Large intestine (tissue), 12 donors: ENCODE measurements at places on chromosomes 2 and 18.

DNA sequence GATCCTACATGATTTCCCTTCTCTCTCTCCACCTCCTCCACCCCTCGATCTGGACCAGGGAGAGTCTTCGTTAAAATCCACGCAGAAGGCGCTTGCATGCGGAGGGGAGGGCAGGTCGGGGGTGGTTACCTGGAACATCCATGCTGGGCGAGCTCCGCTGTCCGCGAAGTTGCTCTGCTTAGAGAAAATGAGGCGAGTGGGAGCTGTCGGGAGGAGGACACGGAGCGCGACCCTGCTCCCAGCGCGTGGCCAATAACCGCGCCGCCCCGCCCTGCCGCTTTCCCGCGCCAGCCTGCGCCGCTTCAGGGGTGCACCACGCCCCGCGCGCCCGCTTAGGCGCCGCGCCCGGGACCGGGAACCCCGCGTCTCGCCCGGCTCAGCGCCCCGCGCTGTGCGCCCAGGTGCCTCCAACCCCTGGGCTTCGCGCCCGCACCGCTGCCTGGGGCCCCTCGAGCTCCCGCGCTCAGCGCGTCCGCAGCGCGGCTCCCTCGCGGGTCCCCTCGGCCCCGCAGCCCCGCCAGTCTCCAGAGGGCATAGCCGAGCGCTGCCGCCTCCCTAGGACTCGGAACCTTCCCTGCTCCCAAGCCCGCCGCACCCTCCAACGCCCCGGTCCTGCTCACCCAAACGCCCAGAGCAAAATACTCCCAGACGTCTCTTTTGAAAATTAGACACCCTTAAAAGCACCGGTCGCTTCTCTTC is 636 bp downstream of the CBLN2 start:
- peak; percentile 9 for DNase-seq

GRCh38 chr2:240966457-240966905 is 31.9 kb upstream of the SNED1 start:
- DNase-seq: no peak

- no peak for DNase-seq
These were observed 28.7 kb downstream of the CYP26B1 start for GRCh38 chr2:72118951-72119350.

DNA sequence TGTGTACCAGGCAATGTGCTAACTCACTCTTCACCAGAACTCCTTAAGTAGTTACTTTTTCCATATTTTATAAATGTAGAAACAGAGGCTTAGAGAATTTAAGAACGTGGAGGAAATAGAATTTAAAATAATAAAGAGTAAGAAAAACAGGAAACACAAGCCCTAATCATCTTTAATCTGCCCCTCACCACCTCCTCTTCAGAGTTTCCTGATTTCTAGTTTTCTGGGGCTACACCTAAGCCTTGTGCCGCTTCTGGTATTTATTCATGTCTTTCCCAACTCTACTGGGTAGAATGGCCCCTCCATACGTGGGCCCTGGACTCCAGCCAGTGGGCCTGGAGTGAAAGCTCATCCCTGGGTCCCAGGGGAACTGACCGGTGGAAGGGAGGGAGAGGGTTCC is 85.4 kb downstream of the RTN4 start:
- no peak for DNase-seq

- no peak for DNase-seq
These were observed 203.6 kb upstream of the KYNU start for GRCh38 chr2:142673836-142674235.

DNA sequence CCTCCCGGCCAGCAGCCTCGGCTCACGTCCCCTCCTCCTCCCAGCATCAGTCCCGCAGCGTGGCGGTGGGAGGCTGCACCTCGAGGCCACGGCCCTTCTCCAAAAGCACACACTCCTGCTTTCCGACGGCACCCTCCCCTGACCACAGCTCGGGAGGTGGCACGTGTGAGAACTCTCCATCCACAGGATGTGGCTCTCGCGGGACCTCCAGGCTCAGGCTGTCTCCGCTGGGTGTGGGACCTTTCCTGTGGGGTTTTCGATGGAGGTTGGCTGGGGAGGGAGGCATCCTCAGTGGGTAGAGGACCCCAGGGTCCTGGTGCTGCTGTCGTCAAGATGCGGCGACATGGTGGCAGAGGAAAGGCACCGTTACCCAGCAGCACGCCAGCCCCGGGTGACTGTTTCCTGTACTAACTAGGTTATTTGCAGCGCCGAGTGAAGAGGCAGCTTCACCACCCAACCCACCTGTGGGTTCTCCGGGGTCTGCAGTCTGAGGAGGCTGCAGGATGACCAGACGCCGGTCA is 42.8 kb upstream of the KCNG2 start:
- DNase-seq: no peak

- no peak for DNase-seq
These were observed 4.2 kb downstream of the RNF152 start for GRCh38 chr18:61888622-61889021.

DNA sequence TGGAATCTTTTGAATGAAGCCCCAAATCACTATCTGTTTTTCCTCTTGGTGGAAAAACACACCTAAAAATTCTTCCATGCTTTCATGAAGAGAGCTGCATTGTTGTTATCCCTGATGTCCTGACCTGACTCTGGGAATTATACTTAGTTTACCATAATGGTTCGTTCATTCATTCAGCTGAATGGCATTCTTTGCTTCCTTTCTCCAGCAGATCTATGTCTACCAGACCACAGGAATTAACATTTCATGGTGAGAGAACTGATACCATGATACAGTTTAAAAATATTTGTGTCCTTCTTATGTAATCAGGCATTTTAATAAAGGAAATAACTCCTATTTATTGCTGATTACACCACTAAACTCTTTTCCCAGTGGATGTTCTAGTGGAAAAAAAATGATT is 11.1 kb upstream of the SLC4A10 start:
- DNase-seq: no peak

DNA sequence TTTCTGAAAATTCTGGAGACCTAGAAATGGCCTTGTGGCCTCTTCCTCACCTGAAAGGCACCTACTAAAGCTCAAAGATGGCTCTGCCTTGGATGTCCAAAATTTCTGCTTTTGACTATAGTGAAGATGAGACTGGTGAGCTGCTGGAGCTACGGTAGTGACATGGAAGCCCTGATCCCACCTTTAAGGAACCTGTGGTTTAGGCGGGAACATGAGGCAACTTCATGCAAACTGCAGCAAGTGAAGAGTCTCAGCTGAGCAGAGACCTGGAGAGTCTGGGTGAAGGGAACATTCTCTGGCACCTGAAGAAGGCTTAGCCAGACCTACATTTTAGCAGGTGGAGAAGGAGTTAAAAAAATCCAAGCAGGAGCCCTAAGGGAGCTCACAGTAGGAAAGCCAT is 40.0 kb downstream of the GORASP2 start:
- DNase-seq: no peak

GRCh38 chr18:55376387-55376786 is 211.6 kb downstream of the TCF4 start:
- no peak for DNase-seq

GRCh38 chr2:68767996-68768395 is 33.4 kb downstream of the ARHGAP25 start:
- DNase-seq: no peak

DNA sequence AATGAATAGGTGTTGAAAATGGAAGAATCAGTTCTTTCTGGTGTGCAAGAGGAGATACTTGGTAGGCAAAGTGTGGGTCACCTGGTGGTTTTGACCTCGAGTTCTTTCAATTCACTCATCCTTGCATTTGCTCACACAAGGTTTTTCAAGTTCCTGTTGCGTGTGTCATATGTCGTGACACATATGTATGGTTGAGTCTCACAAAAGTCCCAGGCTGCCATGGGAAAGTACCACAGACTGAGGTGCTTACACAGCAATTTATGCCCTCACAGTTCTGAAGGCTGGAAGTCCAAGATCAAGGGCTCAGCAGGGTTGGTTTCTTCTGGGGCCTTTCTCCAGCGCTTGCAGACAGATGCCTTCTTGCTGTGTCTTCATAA is 64.4 kb downstream of the NCK2 start:
- no peak for DNase-seq

DNA sequence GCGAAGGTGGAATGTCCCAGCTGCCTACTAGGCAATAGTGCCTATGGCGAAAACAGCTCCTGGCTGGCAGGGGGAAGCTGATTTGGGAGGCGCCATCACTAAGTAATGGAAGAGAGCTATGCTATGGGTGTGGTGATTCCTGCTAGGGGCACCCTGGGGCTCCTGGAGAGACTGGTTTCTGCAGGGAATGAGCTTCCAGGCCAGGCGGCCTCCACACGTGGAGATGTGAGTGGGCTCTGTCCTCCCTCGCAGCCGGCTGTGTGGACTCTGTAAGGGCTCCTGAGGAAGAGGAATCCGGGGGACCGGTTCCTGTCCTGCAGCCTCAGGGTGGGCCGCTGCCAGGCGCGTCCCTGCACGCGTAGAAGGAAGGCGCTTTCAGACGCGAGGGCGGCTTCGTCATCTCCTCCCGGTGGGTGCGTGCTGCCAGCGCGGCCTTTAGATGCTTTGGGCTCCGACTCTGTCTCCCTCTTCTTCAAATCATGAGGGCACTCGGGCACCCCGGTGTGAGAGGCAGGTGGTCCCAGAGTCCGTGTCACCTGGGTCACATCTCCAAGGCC is 55.5 kb upstream of the ANKRD62 start:
- DNase-seq: peak; percentile 37

GRCh38 chr2:36450466-36451196 is 95.1 kb downstream of the CRIM1 start:
- DNase-seq: no peak

DNA sequence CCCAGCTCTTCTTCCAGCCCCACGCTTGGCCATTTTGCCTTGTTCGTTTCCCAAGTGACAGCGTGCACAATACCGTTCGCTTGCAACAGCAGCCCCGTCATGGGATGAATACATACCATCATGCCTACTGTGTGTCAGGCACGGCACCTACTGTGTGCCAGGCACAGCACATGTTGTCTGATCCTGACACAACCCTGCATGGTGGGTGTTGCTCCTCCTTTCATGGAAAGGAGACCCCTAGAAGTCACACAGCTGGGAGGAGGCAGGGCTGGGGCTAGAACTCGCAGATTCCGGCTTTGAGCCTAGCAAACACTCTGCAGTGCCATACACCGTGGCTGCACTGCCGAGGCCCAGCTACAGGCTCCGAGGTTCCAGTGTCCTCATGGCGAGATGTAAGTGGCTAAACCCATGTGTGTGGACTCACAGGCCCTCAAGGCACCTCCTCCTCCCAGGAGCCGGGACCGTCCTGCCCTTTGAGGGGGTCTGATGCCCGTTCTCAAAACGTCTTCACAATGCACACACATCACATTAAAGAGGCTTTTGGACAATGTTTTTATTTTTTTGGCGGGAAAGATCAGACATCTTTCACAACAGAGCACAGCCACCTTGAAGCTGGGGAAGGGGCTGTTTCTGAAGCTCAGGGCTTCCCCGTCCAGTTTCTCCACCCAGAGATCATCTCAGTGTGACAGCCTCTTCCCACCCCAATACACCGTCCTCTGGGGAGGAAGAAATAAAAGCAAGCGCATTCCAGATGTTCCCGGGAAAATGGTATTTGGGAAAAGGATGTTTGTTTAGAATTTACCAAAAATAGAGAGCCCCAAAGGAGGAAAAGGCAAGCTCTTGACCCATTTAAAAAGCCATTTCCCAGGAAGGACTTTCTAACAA is 64.9 kb downstream of the HS1BP3 start:
- no peak for DNase-seq

DNA sequence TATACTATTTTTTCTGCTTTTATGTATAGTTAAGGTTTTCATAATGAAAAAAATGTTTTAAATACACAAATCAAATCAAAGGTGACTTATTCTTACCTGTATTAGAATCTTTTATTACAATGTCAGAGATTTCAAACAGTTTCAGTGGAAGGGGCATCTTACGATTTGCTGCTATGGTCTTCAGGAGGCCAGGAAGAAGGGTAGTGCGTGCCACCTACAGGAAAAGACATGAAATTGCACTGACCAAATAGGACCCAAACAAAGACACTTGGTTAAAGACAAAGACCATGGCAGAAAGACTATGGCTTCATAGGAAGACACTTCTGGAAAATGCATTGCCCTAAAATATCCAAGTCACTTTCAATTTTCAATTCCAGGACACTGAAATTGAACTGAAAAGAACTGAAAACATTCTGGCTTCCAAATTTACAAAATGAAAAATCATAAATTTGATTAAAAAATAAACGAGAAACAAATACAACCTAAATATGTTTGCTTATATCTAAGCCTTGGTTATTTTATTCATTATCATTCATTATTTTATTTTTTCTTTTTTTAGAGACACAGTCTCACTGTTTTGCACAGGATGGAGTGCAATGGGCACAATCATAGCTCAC is 42.1 kb downstream of the FARSB start:
- DNase-seq: peak; percentile 19

DNA sequence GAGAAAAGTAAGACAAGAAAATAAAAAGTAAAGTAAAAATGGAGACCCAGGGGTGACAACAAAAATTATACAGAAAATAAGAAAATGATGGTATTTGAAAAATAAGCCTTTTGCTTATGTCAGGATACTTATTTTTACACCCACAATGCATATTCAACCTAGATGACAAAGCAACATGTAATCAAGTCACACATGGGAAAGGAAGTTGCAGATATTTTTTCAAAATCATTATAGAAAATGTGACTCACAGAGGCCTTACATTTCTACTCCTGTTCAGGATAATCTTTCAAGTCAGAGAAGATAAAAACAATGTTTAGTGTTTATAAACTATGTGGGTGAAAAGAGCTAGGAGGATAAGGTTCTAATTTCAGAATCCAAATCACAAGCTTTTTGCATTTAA is 275.3 kb upstream of the UBE2E3 start:
- no peak for DNase-seq

GRCh38 chr2:179911569-179911968 is 50.2 kb upstream of the ZNF385B start:
- no peak for DNase-seq

- no peak for DNase-seq
These were observed 57.5 kb downstream of the ZRANB3 start for GRCh38 chr2:135473567-135473966.

- DNase-seq: peak; percentile 56
These were observed 172.9 kb upstream of the KLHL29 start for GRCh38 chr2:23211987-23212583.

DNA sequence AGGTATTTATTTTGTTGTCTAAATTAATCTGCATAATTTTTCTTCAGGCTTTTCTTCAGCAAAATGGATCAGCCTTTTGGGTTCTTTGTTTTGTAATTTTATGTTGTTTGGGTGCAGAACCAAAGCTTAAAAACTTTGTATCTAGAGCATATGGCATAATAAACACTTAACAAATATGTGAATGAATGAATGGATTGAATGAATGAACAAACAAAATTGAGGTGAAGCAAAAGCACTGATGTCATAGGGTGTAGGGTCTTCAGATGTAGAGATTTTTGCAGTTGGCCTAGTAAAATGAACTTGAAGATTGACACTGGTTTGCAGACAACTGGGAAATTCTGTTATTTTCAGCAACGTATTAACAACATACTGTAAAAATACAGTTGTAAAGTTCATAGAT is 17.3 kb downstream of the VAPA start:
- DNase-seq: no peak
